ENCODE measurements at places on chromosomes 11 and 22.

DNA sequence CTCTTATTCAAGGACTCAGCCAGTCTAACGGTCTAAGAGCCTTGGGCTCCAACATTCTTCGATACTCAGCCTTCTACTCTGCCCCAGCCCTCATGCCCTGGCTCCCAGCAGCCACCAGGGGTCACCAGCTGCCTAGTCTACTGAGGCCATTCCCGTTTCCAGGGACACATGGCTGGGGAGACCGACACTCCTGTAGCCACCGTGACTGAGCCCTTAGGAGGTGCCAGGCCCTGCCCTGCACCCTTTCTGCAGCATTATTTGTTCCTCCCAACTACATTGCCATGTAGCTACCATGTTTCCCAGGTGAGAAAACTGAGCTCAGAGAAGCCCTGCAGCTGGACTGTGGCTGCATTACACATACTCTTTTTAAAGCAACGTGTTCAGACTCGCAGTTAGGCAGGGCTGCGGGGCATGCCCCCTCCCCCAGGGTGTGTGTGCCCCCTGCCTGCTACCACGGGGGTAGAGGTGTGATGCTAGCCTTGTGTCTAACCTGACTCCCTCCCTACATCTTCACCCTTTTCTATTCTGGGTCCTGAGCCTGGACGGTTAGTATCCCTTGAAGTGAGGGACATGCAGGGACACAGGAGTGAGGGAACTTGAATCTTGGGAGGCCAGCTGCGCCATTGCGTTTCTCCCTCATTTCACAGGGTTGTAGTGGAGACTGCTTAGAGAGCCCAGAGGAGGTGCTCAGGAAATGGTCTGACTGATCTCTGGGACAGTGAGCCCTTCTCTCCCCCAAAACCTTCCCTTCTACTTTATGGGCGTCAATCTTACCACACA, 17.5 kb downstream of the ATG16L2 start:
- DNase-seq, result peak; percentile 36

DNA sequence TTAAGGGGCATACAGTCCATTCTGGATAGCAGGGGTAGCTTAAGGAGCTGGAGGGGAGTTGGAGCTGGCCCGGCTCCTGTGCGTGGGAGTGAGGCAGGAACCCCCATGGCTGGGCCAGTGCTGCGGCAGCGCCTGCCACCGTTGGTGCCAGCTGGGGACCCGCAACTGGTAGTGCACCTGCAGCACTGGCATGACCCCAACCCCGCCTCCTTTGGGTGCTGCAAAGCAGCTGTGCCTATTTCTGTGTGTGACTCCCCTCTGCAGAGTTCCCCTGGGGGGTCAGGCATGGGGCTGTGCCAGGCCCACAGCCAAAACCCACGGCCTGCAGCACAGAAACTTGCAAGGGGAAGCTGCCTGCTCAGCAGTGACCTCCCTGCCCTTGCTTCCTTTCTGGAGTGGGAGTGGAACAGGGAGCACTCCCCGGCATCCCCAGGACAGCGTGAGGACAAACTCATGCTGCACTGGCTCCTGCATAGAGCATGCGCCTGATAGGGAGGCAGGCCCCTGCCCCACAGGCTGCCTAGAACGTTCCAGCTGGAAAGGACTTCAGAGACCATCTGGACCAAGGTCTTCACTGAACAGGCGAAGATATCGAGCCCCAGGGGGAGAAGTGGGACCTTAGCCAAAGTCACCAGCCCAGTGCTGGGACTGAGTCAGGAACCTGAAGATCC, 26.2 kb upstream of the RAB1B start:
- DNase-seq, result no peak

GRCh38 chr11:69463181-69463994, 18.1 kb upstream of the LINC01488 start:
- DNase-seq, result no peak

DNA sequence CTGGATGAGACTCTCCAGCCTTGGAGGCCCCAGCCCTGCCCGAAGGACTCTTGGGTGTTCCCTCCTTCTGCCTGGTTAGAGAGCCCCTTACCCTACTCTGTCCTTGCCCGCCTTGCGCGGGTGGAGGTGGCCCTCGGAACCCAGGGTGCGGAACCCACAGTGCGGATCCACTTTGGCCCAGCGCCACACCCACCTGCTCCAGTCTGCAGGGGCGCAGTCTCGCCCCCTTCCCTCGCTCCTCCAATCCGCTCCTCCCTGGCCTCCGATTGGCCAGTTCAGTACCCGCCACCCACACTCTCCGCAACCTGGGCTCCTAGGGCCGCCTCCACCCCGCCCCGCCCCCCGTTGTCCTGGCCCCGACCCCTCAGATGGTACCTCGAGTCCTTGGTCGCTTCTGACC, 2.4 kb downstream of the CAPN1 start:
- no peak for DNase-seq

DNA sequence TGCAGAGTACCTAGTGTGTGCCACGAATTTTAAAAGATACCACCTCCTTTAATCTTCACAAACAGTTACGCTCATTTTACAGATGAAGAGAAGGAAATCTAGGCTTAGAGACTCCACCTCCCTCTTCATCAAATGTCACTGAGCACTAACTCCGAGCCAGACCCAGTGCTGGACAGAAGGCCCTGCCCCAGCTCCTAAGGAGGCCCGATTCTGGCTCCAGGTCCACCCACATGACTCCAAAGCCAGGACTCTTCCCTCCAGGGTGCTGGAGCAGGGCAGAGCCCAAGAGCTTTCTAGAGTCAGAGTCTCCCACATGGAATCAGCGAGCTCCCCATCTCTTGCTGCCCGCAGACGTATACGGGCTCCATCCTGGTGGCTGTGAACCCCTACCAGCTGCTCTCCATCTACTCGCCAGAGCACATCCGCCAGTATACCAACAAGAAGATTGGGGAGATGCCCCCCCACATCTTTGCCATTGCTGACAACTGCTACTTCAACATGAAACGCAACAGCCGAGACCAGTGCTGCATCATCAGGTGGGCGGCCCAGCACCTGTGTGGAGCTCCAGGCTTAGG, 27.6 kb downstream of the MYO7A start:
- DNase-seq, result no peak

GRCh38 chr22:36185828-36186624, 15.6 kb downstream of the APOL4 start:
- DNase-seq, result no peak

DNA sequence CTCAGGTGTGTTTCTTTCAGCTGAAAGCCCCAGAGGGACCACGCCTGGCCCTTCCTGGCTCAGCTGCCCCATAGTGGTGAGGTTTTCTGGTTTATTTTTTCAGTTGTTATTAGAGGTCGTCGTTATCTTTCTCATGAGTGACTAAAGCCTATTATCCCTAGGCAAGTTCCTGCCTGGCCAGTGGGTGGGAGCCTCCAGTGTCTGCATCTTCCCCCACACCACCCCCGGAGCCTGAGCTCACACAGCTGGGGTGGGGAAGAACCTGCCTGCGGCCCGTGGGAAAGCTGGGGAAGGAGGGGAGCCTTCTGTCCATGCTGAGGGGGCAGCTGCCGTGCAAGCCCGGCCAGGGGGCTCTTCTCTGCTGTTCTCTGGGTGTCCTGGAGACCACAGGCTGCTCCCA, 24.3 kb upstream of the PPFIA1 start:
- no peak for DNase-seq

GRCh38 chr22:37070744-37071143, 19.2 kb downstream of the KCTD17 start:
- DNase-seq, result no peak

- no peak for DNase-seq
Measured at GRCh38 chr11:126433989-126434949, 78.8 kb downstream of the ST3GAL4 start.

GRCh38 chr11:72711141-72711540, 36.9 kb upstream of the PDE2A start:
- DNase-seq, result no peak

GRCh38 chr11:47361419-47361818, 8.9 kb upstream of the MYBPC3 start:
- DNase-seq, result no peak

DNA sequence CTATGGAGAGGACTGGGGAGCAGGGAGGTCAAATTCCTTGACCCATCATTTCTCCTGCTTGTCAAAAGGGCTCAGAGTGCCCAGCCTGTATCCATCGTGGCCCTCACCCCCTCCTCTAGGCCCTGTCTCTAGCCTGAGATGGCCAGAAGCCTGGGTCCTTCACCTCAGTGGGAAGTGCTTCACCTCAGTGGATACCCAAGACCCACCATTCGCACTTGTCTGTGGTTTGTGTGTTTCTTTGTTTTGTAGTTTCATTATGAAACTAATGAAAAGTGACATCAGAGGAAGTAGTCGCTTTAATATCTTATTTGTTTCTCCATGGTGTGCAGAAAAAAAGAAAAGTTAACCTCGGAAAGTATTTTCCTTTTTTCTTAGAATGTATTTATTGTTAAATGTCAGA, 194.0 kb upstream of the CADM1 start:
- no peak for DNase-seq

DNA sequence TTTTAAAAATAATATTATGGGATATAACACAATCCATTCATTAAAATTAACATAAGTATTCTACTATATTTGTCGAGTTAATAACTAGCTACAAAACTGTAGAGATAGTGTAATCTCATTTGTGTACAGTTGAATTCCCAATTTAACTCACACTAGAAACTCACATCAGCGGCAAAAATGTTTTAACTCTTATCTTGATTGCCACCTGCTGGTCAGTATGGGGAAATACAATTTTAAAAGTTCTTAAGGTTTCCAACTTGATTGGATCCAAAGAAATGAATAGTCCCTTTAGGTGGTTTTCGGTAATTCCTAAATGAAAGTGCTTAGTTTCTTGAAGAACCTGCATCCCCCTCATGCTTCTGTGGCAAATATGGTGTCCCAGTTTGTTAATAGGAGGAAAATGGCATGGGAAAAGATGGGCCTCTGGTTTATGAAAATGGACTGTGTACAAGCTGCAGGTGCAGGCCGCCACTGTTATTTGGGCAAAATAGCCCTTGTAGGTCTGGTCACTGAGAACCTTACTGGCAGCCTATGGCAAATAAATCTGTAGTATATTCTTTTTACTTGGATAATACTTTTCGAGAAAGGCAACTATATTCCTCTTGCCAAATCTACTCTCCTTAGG, 33.7 kb upstream of the SLC17A6 start:
- no peak for DNase-seq

GRCh38 chr11:6321356-6321755, 1.1 kb upstream of the CAVIN3 start:
- no peak for DNase-seq

DNA sequence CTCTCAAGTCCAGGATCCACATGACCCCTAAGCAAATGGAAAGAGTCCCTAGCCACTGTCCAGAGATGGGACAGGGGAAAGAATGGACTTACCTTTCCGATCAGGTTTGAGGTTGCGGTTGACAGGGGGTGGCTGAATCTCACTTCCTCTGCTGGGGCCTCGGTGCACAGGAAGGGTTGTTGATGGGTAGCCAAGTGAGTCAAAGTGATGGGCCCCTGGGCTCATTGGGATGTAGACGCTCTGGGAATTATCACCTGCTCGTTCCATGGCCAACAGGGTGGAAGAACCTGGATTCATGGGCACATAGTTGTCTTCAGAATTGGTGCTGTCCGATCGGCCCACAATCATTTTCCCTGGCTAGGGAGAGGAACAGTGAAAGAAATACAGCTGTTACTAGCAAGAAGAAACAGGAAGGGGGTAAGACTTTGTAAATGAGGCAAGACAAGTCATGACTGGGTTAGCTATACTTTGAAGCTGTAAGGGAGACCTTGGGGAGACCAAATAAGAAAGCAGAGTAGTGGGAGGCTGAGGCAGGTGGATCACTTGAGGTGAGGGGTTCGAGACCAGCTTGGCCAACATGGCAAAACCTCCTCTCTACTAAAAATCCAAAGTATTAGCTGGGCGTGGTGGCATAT, 34.7 kb downstream of the USP35 start:
- DNase-seq, result no peak

DNA sequence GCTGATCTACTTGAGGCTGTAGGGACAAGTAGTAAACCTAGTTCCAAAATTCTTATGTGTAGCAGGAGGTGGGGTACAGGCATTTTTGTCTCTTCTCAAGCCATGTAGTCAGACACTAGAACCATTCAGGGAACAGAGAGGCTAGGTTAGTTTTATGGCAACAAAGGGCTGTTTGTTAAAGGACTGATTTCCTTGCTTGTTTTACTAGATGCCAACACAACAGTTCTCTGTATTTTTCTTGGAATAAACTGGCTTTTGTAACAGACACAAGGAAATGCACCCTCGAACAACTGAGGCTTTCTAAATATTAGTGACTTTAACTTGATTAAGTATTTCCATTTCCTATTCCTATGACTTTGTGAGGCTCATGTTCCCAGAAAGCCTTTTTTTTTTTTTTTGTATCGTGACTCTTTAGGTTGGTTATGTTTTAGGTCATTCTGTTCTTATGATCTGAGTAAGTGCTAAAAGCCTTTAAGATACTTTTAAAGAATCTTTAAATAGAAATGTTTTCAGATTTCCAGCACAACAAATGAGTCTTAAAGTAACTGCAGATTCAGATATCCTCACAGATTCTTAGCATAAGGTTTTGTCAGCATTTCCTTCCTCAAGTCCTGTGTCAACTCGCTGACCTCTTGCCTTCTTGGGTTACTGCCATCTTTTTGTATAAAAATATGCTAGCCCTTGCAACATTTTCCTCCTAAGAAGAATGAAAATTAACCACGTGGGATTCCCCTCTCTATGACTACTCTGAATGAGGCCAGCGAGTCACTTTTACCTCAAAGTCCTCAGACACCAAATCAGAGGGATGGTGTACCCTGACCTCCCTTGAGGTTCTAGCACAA, 92.5 kb downstream of the CCDC83 start:
- DNase-seq, result no peak

GRCh38 chr11:35618497-35619115, 346 bp downstream of the FJX1 start:
- DNase-seq, result no peak

- no peak for DNase-seq
Measured at GRCh38 chr11:47348859-47349258, 3.6 kb downstream of the MYBPC3 start.

- no peak for DNase-seq
Measured at GRCh38 chr11:130449310-130449990, 1.0 kb downstream of the ADAMTS15 start.

DNA sequence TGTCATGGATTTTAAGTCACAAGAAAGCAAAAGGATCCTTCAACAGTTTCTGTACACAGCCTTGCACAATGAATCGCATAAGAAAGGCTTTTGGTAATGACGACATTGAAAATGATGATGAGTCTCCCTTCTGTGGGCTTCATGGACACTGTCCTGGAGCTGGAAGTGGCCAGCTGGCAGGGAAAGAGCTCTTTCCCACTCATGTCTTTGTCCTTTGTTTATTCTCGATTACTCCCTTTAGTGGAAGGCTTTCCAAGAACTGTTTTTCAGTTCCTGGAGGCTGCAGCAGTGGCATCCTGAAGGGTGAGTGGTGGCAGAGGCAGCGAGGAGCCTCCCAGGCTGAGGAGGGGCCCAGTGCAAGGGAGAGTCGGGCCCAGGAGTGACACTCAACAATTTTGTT, 505.2 kb downstream of the NTM start:
- DNase-seq, result no peak

DNA sequence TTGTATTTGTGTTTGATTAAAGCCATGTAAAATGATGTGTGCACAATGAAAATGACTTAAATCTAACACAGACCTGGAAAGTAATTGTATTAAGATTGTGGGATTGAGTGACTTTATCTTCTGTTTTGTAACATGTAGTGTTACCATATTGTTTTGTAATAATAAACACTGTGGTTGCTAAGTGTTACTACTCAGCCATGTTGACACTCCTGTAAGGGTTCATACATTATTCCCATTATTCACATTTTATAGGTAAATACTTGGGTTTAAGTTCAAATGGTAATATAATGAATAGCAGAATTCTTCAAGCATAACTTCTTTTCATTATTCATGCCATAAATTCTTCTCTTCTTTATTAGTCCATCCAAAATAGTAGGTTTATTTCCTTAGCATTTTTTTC, 69.0 kb downstream of the ZC3H12C start:
- DNase-seq, result no peak

GRCh38 chr22:46737105-46737975, 712 bp downstream of the CERK start:
- DNase-seq, result no peak

Measured in stimulated activated CD4-positive, alpha-beta T cell treated with anti-CD3 and anti-CD28 coated beads, TNF-alpha, amount 100 ng/mL, for 4 hours (primary cell).